ENCODE measurements at places on chromosomes 5 and 9. TPM values are rescaled to one million over a fixed set of nuclear protein-coding genes. Genes with fewer than 3 reads are reported as not detected.

Gene PDE8B
- 5.2 TPM for polyA plus RNA-seq

Gene SLIT3
- polyA plus RNA-seq: 60.5 TPM

Gene TEX48
- not detected for polyA plus RNA-seq

Gene RPL12
- 1,332 TPM for polyA plus RNA-seq

Gene SPAAR
- 1.2 TPM for polyA plus RNA-seq

Gene CNTNAP3B
- 17.0 TPM for polyA plus RNA-seq

Gene GRM6
- polyA plus RNA-seq: 1.1 TPM

Gene FOXD4L6
- polyA plus RNA-seq: not detected

Gene TIMD4
- 0.95 TPM for polyA plus RNA-seq

Gene SARDH
- 10.3 TPM for polyA plus RNA-seq

Gene GPX3
- 34.7 TPM for polyA plus RNA-seq

Gene CDK5RAP2
- 69.2 TPM for polyA plus RNA-seq

Gene WNK2
- 10.3 TPM for polyA plus RNA-seq

Gene GABRA1
- polyA plus RNA-seq: not detected

Gene FOXD4L4
- polyA plus RNA-seq: not detected

Gene FKBP15
- 28.7 TPM for polyA plus RNA-seq

Gene AGXT2
- 52.4 TPM for polyA plus RNA-seq

Gene SLC36A2
- 5.0 TPM for polyA plus RNA-seq

Gene SPATA31D4
- not detected for polyA plus RNA-seq

Gene RXFP3
- polyA plus RNA-seq: 0.15 TPM

Gene BTNL3
- polyA plus RNA-seq: 0.05 TPM

Gene CARTPT
- polyA plus RNA-seq: not detected

Gene DNAJC25
- polyA plus RNA-seq: 16.9 TPM

Gene GABRB2
- 2.6 TPM for polyA plus RNA-seq

Gene ADGRD2
- 0.11 TPM for polyA plus RNA-seq

Gene COL15A1
- polyA plus RNA-seq: 36.1 TPM

Gene TXNDC8
- polyA plus RNA-seq: not detected

Gene EIF4E1B
- polyA plus RNA-seq: not detected

Gene CTXN3
- not detected for polyA plus RNA-seq

Gene PCA3
- polyA plus RNA-seq: 0.19 TPM

Gene TGFBI
- 358 TPM for polyA plus RNA-seq

Gene CCNJL
- 9.2 TPM for polyA plus RNA-seq
